ENCODE measurements at places on chromosomes 4 and X.

DNA sequence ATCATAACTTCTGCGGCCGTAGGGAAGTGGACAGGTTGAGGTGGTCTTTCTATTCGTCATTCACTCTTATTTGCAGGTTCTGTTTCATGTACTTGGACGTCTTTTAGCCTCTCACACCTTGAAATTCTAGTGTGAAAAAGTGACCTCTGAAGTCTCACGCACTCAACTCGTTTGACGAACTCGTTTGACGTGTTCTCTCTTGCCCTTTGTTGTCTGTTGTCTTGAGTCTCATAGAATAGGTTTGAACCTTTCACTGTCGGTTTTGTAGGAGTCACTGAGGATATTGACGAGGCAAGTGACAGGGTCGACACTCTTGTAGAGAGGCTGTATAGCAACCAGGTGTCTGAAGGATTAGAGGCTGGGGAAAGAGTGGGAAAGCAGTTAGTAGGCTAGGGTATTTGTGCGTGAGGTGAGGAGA, 1.1 kb upstream of the PGRMC2 start:
- DNase-seq: no peak

DNA sequence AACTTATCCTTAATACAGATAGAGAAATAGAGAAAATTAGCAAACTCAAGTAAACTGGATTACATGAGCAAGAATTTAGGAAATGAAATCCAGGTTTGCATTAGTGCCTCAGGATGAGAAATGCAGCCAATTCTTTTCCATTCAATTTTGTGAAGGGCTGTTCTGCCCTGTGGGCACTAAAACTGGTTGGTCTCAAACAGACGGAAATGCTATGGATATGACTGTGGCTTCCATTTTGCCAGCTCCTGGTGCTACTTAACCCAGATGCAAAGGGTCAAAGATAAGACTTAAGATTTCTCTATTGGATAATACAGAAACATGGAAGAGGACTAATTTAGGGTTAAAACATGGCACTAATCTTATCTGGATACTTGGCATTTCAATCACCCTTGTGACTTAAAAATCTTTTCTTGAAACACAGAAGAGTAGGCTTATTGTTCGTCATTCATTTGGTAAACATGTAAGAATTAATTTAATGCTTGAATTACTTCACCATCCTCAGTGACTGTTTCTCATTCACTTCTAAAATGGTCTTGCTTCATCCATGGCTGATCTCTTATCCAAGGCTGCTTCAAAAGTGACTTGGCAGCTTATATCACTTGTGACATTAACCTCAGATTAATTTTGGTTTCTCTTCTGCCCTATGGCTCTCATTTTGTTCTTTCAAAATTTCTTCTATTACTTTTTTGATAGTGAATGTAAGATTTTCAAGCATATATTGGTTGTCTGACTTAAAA, 1008.7 kb downstream of the GLUD2 start:
- no peak for DNase-seq

DNA sequence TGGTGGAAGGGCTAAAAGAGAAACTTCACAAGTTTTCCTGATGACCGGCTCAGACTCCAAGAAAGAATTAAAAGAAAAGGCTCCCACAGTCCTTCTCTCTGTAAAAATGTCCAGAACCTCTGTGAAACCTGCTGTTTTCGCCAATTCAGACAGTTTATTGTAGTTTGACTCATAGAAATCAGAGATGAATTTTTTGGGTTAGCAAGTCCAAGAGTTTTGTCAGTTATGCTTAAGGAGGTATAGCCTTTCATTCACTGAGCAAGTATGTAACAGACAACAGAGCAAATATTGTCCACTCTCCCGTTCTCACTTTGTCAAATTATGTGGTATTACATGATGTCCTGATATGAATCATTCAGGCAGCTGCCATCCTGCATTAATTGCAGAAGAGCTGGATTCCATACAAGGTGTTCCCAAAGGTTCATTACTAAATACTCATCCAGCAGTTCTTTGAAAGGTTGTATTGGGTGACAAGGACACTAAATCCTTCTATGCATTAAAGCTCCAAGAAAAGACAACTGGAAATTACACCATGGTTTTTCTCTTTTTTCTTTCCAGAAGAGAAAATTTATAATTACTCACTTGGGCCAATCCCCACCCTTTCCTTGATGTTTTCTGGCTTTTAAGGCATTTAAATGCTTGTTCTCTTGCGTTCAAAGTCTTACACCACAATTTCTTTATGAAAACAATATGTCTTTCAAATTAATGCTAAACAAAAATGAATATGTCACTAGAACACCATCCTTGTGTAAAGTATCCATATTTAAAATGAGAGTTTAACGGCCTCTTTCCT, 30.0 kb upstream of the PLAC1 start:
- DNase-seq: no peak

DNA sequence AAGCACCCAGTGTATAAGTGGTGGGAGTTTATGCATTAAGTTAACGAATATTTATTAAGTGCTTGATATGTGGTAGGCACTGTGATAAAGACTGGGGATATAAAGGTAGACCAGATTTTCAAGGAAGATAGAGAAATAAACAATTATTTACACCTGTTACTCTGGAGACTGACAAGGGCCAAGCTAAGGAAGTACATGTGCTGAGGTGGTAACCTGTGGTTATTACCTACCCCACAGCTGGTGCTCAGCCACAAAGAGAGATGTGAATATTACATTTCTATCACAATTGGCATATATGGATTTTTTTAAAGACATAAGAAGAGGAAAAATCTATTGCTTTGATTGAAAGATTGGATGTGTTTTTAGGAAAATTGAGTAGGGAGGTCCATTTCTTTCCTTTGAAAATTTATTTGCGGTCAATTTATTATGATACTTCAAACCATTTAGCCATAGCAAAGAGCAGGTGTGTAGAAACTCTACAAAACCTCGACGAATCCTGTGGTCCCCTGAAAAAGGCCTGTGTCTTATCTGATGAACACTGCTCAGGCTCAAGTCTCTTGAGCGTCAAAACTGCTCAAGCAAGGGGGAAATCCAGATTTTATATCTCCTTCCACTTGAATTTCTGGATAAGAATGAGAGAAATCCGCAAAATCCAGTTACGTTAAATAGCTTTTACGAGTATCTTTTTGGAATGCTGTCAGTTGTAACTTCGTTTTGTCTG, 217.7 kb upstream of the HAND2 start:
- DNase-seq: no peak

- DNase-seq: no peak
Measured at GRCh38 chrX:142001934-142002333, 98.2 kb downstream of the MAGEC1 start.

DNA sequence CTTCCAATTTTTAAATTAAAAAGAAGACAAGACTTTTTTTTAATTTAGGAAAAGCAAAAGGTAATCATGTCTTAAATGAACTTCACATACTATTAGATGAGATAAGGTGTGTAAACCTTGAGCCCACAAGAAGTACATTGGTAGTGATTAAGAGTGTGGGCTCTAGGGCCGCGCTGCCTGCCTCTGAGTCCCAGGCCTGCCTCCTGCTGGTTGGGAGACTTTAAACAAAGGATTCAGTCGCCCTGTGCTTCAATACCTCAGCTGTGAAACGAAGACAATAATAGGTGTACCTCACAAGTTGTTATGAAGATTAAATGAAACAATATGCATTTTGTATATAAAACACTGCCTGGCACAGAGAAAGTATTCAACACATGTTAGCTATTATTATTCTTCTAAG, 95.9 kb upstream of the MYOZ2 start:
- no peak for DNase-seq

- DNase-seq: no peak
Measured at GRCh38 chr4:174230148-174230547, 53.3 kb downstream of the FBXO8 start.

GRCh38 chr4:68476191-68476590, 28.9 kb downstream of the TMPRSS11E start:
- DNase-seq: no peak

GRCh38 chrX:118418811-118419251, 72.9 kb downstream of the WDR44 start:
- no peak for DNase-seq

GRCh38 chrX:74292808-74293123, 11.2 kb upstream of the ZCCHC13 start:
- no peak for DNase-seq

GRCh38 chr4:140046016-140046415, 108.0 kb downstream of the MAML3 start:
- no peak for DNase-seq

GRCh38 chrX:10495677-10496076, 124.7 kb downstream of the MID1 start:
- no peak for DNase-seq

GRCh38 chrX:43949669-43950068, 23.5 kb downstream of the NDP start:
- DNase-seq: peak; percentile 1

DNA sequence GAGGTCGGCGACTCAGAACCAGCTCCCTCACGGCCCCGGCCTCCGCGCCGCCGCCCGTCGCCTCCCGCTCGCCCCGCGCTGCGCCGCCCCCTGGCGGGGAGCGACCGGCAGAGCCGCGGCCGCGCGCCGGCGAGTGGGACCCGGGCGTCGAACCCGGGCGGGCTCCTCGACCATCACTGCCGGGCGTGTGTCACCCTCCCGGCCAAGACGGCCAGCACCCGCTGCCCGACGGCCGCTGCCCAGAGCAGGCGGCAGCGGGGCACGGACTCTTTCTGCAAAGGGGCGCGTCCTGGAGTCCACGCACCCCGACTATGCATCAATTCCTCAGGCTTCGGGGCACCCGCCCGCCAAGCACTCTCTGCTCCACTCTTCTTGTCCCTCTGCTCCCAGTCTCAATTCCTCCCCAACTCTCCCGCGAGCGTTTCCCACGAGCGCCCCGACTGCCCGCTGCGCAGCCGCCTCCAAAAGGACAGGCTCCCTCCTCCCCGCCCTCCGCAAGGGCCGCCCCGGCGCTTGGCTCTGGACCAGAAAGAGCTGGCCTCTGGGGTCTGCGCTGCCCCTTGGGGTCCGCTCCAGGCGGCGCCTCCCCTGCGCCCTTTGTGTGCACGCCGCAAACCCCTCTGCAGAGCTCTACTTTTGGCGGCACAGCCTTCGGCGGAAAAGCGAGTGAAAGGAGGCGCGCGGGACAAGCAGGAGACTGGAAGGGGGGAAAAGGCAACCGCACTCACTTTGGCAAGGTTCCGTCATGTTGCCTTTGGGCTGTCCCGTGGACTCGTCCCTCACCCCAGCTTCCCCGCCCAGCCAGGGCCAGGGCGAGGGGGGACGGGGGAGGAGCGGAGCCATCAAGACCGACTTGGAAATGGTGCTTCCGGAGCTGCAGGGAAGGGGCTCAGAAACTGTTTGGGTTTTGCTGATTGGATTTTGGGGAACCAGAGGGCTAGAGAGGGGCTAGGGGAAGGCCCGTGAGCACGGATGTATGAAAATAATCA, 1.0 kb downstream of the PDE5A start:
- peak; percentile 30 for DNase-seq

- no peak for DNase-seq
Measured at GRCh38 chr4:41748571-41749475, at the start of gene PHOX2B. PHOX2B (minus strand) TSS chr4:41748725; CDS start chr4:41748610, 115 bp downstream.

DNA sequence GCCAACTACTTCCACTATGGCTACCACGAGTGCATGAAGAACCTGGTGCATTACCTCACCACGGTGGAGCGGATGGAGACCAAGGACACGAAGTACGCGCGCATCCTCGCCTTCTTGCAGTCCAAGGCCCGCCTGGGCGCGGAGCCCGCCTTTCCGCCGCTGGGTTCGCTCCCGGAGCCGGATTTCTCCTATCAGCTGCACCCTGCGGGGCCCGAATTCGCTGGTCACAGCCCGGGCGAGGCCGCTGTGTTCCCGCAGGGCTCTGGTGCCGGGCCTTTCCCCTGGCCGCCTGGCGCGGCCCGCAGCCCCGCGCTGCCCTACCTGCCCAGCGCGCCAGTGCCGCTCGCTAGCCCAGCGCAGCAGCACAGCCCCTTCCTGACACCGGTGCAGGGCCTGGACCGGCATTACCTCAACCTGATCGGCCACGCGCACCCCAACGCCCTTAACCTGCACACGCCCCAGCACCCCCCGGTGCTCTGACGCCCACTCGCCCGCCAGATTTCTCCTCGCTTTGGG, 2.1 kb downstream of the HELT start:
- no peak for DNase-seq

- DNase-seq: no peak
Measured at GRCh38 chrX:8484360-8484949, 19.8 kb downstream of the VCX3B start.

DNA sequence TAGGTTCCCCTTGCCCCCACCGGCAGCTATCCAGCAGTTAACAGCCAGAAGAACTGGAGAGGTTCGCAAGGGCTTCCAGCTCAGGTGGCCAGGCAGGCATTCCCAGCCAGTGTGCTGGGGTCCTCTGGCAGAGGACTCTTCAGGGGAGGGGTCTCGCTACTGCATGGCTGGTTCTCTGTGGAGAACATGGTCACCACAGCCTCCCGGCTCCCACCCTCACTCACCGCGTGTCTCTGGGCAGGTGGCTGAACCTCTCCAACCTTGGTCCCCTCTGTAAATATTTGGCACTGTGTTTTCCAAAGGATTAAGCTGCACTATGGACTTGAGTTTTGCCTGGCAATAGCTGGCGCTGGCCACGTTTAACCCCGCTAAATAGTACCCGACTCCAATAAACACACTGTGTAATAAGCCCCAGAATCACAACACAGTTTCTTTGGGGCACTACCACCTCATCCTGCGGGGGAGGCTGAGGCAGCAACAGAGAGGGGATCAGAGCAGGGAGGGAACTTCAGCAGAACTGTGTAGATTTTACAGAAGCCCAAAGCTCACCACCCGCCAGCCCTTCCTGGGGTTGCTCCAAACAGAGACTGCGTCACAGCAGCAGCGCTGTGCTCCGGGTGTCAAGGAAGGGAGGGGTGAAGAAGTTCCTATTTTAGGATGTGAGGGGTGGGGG, 15.2 kb downstream of the BCOR start:
- DNase-seq: no peak

GRCh38 chrX:76850851-76851250, 423.3 kb downstream of the MAGEE1 start:
- no peak for DNase-seq

GRCh38 chrX:148811236-148811635, 310.8 kb downstream of the AFF2 start:
- DNase-seq: no peak

DNA sequence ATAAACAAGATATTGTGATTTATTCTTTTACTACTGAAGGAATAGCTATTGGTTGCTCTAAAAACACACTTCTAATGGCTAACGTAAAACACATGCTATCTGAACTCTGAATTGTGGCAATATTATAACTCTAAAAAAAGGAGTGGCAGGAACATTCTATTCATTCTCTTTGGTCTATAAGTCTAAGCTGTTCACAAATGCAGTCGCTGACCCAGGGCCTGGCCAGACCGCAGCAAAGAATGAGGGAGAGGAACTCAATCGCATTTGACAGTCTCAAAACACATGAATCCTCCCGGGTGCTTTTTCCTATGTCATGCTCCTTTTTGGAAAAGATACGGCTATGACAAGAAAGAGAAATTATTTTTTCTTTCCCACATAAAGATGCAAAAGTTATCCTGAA, 651.6 kb upstream of the PITX2 start:
- no peak for DNase-seq

GRCh38 chrX:53257166-53257565, 24.2 kb downstream of the IQSEC2 start:
- DNase-seq: no peak

GRCh38 chrX:109390556-109390955, 91.3 kb downstream of the GUCY2F start:
- DNase-seq: no peak

- DNase-seq: no peak
Measured at GRCh38 chrX:15468036-15468435, 25.1 kb downstream of the PIR start.
